HS-5 (cell line): ENCODE measurements at places on chromosomes 13 and 19.

GRCh38 chr19:14906711-14907110, 20.8 kb upstream of the OR7A17 start:
- DNase-seq: no peak

DNA sequence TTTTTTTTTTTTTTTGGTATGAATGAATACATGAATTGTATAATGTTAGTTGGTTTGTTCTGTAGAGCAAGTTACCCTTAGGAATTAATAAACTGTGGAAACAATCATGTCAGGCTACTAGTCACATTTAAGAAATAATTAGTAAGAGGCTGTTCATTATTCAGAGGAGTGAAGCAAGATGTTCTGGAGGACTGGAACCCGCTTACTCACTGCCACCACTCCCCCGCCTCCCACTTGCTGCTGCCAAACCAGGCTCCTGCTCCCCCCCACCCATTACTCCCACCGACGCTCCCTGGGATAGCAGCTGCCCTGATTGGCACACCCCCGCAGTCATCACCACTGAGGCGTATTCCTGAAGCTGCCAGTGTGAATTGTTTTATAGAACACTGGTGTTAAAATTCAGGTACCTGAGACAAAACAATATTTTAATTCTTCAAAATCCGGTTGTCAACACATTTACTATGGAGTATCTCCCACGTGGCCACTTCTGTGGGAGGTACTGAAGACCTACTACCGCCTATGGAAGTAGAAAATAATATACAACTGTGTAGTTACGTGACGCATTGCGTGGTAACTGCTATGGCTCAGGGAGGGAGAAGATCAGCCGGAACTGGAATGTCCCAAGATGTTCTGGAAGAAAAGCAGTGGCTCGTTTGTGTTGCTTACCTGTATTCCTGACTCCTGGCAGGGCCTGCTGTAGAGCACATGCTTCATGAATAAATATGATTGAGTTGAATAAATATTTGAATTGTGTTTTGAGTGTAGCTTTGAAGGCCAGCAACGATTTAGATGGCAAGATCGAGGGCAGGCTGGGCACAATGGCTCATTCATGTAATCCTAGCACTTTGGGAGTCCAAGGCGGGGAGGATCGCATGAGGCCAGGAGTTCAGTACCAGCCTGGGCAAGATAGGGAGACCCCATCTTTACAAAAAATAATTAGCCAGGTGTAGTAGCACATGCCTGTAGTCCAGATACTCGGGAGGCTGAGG, 1.7 kb downstream of the DPY19L3 start:
- DNase-seq: no peak

- no peak for DNase-seq
These were observed 145.9 kb downstream of the OLFM4 start for GRCh38 chr13:53174545-53174944.

- DNase-seq: no peak
These were observed 54.9 kb downstream of the COLGALT1 start for GRCh38 chr19:17610384-17610783.

- no peak for DNase-seq
These were observed 77.3 kb downstream of the DHRS12 start for GRCh38 chr13:51726446-51727193.

- no peak for DNase-seq
These were observed 720 bp downstream of the FARP1 start for GRCh38 chr13:98143601-98144026.

DNA sequence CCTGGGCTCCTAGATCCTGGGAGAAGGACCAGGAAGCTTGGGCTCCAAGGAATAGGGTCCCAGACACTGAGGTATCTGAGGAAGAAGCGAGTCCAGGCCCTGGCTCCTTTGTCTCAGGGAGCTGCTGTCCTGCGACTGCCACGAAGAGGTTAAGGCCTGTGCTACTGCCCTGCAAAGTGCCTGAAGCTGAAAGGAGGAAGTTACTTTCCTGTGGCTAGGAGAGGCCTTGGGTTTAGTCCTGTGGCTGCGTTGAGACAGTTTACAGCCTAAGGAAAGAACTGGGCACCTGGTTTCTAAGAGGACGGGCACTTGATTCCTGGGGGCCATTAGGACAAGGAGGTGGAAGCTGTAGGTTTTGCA, 2.8 kb downstream of the MYADM start:
- DNase-seq: no peak

DNA sequence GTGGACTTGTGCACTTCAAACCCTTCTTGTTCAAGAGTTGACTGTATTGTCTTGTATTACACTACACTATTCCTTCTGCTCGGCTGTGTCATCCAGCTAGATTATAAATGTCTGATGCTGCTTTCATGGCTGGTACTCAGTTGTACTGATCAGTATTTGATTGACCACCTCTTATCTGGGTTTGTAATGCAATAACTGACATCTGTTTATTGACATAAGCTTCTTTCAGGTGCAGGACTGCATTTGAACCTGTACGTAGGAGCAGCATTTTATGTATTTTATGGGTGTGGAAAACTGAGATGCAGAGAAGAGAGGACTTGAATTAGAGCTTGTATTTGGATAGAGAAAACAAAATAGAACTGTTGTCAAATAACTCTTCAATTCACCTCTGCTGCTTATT, 309.2 kb downstream of the FGF9 start:
- DNase-seq: no peak

- DNase-seq: no peak
These were observed 4.9 kb downstream of the KBTBD6 start for GRCh38 chr13:41127701-41128100.

GRCh38 chr13:112793545-112794445, 104.0 kb downstream of the ATP11A start:
- DNase-seq: no peak

DNA sequence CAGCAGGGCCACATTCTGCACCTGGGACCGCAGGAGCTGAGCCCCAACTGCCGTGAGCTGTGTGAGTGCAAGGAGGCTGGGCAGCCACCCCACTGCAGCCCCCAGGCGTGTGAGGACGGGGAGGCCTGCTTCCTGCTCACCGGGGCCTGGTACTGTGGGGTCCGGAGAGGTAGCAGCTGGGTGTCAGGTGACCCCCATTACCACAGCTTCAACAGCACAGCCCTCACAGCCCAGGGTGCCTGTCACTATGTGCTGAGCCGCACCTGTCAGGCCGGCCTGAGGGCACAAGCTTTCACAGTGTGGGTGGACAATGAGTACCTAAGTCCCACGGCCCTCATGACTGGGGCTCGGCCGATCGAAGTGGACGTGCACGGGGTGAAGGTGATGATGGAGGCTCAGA, 35.8 kb upstream of the FXYD3 start:
- no peak for DNase-seq

DNA sequence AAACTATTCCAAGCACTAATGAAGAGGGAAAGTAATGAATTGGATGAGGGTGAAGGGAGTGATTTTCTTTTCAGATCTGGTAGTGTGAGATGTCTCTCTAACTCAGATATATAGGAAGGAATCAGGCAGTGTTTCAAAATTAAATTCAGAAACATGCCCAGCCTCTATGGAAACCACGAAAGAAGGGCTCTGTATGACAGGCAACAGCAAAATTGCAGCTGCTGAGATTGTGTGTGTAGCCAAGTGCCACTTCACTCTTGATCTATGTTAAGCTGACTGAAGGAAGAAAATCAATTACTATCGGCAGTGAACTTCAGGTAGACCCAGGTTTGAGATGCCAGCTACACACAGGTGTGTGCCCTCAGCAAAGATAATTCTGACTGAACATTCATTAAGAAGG, 387.4 kb downstream of the PCDH9 start:
- no peak for DNase-seq

DNA sequence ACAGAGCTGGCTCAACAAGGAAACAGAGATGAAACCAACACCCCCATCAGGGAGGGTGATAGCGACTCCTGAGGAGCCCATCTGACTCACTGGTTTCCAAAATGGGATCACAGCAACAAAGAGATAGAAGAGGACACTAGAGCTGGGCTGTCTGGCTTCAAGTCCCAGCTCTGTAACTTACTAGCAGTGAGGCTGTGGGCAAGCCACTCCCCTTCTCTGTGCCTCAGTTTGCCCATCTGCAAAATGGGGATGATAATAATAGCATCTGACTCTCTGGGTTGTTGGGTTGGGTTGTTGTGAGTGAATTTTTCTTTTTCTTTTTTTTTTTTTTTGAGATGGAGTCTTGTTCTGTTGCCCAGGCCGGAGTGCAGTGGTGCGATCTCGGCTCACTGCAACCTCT, 14.3 kb downstream of the IGSF23 start:
- no peak for DNase-seq
